ENCODE measurements at places on chromosomes 5 and 9. TPM values are rescaled to one million over a fixed set of nuclear protein-coding genes. Genes with fewer than 3 reads are reported as not detected.

DNA sequence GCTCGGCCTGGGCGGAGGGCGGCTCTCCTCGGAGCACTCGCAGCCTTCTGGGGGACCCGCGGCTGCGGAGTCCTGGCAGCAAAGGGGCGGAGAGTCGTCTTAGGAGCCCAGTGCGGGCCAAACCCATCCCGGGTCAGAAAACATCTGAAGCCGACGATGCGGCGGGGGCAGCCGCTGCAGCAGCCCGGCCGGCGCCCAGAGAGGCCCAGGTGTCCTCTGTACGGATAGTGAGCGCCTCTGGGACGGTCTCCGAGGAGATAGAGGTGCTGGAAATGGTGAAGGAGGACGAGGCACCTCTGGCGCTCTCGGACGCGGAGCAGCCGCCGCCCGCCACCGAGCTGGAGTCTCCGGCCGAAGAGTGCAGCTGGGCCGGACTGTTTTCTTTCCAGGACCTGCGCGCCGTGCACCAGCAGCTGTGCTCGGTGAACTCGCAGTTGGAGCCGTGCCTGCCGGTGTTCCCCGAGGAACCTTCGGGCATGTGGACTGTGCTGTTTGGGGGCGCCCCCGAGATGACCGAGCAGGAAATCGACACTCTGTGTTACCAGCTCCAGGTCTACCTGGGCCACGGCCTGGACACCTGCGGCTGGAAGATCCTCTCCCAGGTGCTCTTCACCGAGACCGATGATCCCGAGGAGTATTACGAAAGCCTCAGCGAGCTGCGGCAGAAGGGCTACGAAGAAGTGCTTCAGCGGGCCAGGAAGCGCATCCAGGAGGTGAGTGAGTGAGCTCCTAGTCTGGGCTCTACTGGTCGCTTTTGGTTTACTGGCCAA lies 1.2 kb downstream of the JMY start:
- peak; percentile 29 for DNase-seq

The TMEM245 gene
- 38.7 TPM for total RNA-seq

The PCDHGA6 gene
- total RNA-seq, result 0.52 TPM

DNA sequence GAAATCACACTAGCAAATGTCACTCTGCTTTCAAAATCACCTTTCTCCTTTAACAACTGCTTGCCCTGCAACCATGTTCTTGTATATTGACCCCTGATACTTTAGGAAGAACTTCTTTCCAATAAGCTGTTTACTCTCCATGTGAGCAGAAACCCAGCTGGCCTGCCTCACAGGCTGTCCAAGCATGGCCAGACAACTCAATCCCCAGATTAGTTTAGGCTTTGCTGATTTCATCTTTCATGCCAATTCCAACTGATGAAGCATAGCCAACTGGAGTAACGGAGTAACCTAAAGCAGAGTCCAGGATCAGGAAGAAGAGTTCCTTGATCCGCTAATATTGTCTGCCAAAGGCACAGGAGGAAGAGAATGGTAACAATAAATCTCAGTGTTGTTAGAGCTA lies 56.7 kb upstream of the HTR1A start:
- DNase-seq, result no peak

DNA sequence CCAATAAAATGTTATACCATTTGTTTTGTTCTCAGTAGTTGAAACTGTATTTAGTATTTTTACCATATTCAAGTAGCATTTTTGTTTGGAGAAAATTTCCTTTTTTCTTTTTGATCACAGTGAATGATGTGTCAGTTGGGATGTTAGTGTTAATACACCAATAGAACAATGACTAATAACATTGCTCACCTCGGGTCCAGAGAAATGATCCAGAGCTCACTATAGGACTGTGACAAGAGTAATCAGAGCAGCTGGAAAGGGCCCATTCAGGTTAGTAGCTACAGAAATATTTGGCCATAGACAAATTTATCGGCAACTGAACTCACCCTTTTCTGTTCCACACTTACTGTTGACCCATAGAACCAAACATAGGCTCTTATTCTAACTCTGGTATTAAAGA lies 989.2 kb downstream of the TLE4 start:
- no peak for DNase-seq

The DDX4 gene
- total RNA-seq, result not detected

DNA sequence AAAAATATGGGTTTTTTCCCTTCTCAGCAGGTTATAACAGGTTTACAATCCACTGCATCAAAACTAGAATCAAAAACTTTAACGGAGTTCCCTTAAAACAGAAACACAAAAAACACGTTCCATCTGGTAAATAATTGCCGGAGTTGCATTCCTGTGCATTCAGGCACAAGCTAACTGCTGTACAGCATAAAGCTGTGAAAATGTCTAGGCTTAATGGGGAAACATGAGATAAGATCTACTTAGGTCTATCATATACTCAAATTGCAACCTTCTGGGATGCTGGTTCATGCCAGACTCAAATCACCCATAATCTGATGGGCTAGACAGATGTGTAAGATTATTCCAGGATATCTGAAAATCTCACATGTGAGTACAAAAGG lies 265.3 kb downstream of the DOCK8 start:
- DNase-seq, result no peak

DNA sequence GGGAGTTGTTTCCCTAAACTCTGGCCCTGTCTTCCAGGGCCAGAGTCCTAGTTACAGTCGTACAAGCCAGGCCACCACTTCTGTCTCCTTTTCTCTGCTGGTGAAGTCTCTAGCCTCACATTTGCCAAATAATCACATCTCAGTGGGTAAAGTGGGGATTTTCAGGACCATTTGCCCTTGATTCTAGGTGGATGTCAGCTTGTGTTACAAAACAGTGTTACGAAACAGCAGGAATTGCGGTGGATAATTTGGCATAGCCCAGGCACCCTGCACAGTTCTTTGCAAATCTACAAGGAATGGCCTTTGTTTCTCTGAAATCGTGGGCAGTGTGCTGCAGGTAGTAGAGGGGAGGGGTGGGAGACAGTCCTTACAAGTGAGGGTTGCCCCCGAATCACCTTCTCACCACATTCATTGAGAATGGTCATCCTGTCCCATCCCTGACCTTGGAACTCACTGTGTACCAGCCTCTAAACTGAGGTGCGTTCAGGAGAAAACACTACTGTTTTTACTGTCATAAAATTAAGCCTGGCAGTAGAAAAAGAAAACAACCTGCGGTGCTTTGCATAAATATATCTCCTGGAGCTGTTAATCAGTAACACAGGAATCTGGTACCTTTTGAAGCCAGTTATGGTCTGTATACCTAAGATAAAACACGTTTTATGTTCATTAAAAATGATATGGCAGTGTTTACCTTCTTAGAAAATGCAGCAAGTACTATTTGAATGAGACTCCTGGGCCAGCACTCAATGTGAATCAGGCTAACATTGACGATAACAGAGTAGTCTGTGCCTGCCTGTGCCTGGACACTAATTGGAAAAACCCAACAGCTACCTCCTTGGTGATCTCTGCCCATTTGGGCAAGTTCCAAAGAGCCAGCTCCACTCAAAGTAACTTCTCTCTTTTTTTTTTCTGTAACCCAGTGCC lies 44.3 kb downstream of the CYSTM1 start:
- DNase-seq, result no peak

- no peak for DNase-seq
These were observed 426.2 kb downstream of the MTRR start for GRCh38 chr5:8295141-8295540.

- no peak for DNase-seq
These were observed 69.1 kb upstream of the PAPPA start for GRCh38 chr9:116084497-116084896.

DNA sequence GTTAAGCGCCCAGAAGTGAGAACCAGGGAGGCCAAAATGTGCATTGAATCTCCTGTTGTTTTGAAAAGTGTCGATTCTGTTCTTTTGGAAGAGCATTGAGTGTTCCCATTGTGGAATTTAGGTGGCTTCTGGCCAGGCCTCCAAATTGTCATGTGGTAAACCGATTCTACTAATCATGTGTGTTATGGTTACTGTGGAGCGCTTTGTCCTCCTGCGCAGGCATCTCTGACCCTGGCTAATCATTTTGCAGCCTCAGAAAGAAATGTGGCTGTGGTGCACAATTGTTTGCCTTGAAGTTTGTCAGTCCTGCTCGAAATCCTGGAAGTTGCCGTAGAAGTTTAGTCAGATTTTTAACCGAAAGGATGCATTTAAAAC lies 121.3 kb downstream of the RASGRF2 start:
- no peak for DNase-seq

DNA sequence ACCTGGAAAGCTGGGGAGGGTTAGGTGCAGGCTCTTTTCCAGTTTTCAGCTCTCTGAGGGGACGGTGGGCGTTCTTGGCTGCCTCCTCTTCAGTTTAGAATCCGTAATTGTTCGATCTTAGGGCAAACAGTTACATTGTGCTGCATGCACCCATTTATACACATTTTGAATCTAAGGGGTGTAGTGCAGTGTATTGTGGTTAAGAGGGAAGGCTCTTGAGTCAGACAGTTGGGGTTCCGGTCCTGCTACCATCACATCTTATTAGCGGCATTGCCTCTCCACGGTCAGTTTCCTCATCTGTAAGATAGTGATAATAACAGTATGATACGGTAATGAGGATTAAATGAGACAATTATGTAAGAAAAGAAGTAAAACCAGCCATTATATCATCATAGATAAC lies 625 bp downstream of the EXOSC2 start:
- DNase-seq, result no peak

GRCh38 chr5:145939540-145940065 lies 3.2 kb downstream of the SH3RF2 start:
- DNase-seq, result no peak

The SLC25A51 gene
- 32.5 TPM for total RNA-seq

DNA sequence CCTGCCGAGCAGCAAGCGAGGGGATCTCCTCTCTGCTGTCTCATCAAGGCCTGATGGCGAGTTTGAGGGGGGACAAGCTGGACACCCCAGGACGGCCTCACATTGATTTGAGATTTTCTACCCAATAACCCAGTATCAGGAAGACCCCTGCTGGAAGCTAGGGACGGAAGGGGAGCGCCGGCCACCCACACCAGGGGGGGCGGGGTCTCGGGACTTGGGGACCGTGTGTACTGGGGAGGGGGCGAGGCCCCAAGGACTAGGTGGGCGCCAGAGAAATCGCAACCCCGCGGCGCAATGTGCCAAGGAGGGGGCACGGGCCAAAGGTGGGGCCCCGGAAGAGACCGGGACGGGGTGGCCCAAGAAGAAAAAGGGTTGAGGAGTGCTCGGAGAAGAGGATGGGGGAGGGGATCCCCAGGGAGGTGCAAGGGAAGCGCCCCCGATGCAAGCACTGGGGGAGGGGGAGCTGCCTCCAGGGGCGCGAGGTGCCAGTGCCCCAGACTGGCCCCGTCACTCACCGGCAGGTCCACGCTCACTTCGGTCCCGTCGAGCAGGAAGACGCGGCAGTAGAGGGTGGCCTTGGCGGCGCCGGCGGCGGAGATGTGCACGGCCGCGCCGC lies 1.1 kb downstream of the EPB41L4B start:
- DNase-seq, result no peak

GRCh38 chr9:129111528-129112151 lies 425 bp downstream of the PTPA start:
- DNase-seq, result no peak

DNA sequence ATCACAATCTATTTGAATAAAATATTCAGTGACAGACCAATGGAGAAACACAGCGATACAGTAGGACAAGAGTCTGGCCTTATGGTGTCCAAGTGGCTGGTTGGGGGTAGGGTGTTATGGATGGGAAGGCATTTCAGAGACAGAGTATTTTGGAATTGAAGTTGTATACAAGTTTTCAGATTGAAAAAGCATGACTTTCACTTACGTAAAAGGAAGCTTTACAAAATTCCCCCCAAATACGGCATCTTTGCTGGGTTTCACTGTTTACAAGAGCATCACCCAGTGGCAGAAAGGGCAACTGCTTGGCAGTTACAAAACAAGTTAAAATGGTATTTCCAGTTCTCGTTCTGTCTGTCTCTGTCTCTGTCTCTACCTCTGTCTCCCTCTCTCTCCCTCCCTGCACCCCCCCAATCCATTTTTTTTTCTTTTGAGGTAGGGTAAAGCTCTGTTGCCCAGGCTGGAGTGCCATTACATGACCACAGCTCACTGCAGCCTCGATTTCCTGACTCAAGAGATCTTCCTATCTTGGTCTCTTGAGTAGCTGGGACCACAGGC lies 86.2 kb downstream of the PTPN3 start:
- DNase-seq, result no peak

DNA sequence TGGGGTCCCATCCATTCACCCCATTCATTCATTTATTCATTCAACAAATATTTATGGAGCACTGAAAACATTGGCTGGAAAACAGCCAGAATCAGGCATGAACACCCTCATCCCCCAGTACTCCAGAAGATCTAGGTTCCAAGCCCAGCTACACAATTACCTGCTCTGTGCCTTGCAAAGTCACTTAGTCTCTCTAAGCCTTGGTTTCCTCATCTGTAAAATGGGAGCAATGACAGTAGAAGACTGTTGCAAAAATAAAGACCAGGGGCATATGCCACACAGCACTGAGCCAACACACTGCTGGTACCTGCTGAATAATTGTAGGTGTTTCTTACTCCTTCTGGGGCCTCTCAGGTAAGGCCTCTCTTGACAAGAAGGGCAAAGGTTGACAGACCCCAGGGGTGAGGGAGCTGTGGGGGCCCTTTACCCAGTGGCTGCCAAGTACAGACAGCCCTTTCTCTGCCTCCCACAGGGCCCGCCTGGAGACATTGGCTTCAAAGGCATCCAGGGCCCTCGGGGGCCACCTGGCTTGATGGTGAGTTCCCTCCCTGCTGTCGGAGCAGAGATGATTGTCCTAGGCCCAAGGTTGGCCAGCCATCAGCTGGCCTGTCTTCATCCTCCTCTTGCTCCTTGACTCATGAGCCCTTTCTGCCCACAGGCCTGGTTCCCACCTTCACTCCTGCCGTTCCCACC lies 22.6 kb upstream of the ORM1 start:
- no peak for DNase-seq

The GPRIN1 gene
- total RNA-seq, result 35.9 TPM

DNA sequence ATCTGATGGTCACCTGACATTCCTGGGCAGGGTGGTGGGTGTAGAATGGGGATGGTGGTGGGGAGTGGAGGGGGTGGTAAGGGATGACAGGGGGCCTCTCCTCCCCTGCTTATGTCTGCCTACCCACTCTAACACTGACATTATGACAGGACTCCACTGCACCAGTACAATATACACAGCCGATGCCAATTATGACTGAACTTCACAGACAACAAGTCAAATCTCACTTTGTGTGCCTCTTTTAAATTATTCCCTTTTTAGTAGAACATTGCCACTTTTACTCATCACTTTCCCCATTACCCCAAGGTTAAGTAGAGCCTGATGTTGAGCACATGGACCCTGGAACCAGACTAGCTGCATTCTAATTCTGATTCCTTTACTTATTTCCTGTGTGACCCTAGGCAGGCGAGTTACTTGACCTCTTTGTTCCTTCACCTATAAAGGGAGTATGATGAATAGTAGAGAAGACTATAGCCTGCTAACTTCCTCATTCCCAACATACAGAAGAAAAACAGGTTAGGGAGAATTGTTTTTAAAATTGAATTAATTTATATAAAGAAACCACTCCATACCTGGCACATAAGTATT lies 464.7 kb downstream of the DMRT2 start:
- DNase-seq, result no peak

GRCh38 chr5:12522116-12522515 lies 617.9 kb upstream of the CTNND2 start:
- no peak for DNase-seq

DNA sequence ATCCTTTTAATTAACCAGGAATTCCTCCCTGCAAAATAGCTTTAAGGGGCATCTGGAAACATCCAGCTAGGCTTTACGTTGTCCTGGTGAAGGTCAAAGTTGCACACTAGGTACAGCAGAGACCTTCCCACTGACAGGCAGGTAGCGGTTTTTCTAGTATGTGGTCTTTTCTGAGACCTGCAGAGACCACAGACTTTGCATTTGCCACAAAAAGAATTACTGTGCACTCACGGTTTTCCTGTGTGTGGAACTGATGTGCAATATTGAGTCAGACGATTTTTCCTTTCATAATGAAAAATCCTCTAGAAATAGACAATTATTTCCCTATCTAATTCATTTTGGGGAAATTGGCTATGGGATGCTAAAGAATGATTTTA lies 417.0 kb upstream of the ADAMTSL1 start:
- no peak for DNase-seq

Measured in neural crest cell (in vitro differentiated cells).